WTC11 (cell line): ENCODE measurements at places on chromosomes 4 and X. TPM values are rescaled to one million over a fixed set of nuclear protein-coding genes. Genes with fewer than 3 reads are reported as not detected.

DNA sequence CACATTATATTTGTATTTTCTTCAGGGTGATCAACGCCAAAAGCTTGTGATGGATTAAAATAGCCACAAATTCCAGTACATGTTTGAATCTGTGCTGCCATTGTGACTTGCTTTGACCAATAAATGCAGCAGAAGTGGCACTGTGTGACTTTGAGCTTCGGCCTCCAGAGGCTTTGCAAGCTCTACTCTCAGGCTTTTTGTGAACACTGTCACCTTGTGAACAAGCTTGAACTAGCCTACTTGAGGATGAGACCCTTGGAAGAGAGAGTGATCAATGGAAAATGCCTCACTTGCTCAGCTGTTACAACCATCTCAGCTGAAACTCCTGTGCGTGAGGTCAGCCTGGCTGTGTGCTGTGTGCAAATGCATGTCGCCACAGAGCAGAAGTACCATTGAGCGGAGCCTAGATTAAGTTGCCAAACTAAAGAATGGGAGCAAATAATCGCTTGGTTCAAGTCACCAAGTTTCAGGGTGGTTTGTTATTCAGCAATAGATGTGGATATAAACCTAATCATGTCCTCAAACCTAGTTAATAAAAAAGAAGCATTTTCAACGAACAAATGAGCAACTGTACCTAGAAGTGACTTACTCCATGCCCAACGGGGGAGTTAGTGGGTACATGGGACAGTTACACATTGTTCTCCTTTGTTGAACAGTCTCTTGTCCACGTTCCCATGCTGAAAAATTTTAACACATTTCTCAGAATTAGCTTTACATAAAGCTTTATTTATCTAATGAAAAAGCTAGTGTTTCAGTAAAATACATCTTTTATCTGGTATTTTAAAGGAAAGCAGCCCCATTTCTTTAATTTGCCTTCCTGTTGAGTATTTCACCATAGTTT lies 23.5 kb downstream of the NOA1 start:
- H3K4me1 ChIP-seq = no peaks in the 10 kb centered on the region
- no peak overlapping the region for H3K4me3 ChIP-seq
- no peak for DNase-seq
- peaks cover 30% of the 10 kb centered on the region for H3K27me3 ChIP-seq
- no peak overlapping the region for H3K27ac ChIP-seq

- H3K27me3 ChIP-seq = no peaks in the 10 kb centered on the region
- H3K4me3 ChIP-seq = no peak overlapping the region
- DNase-seq = no peak
Observed at GRCh38 chr4:154529728-154530519, 20.3 kb downstream of the PLRG1 start.

DNA sequence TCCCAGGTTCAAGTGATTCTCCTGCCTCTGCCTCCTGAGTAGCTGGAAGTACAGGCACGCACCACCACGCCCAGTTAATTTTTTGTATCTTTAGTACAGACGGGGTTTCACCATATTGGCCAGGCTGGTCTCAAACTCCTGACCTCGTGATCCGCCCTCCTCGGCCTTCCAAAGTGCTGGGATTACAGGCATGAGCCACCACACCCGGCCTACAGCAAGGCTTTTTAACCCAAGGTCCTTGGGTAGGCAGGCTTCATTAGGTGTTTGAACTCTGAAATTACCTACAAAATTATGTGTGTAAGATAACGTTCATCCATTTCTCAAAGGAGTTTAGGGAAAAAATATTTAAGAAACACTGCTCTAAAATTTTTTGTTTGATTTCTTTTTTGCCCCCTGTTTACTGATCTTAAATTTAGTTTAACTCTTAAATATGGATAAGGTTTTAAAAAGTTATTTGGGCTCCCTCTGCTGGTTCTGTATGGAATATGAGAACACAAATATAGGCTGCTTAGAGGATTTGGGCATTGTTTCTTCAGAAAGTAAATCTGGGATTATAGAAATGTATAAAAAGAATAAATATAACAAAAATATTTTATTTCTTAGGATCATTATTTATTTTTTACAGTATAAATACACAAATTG lies 92.8 kb downstream of the CBR4 start:
- no peak overlapping the region for H3K27ac ChIP-seq
- no peaks in the 10 kb centered on the region for H3K36me3 ChIP-seq
- H3K4me3 ChIP-seq = no peak overlapping the region
- peaks cover 33% of the 10 kb centered on the region for H3K4me1 ChIP-seq

- no peaks in the 10 kb centered on the region for H3K36me3 ChIP-seq
- no peak overlapping the region for H3K27ac ChIP-seq
- no peak for DNase-seq
- H3K27me3 ChIP-seq = no peaks in the 10 kb centered on the region
- no peak overlapping the region for H3K4me3 ChIP-seq
Observed at GRCh38 chrX:68660746-68661145, 13.3 kb downstream of the STARD8 start.

DNA sequence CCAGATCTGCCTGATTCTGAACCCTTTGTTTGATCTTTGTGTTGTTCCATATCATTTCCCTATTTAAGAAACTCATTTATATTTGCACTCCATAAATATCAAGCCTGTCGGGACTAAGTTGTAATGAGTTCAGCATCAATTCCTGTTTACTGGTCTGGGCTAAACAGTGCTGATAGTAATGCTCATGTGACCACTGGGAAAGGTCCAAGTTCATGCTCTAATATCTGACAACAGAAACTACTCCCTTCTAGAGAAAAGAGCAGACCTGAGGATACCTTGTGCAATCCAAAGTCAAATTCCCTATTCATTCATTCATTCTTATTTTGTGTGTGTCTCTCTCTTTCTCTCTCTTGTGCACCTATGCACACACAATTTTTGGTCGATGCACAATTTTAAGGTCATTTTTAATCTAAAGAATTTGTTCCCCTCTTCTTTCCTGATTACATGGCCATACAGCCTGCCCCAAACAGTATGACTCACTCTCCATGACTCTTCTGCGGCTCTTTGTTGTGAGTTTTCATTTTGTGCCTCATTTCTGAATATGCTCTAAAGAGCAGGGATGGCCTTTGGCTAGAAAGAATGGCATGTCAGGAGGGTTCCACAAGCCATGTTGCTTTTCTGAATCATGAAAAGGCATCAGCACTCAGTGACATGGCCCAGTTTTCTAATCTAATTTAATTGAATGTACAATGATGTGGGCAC lies 664.3 kb downstream of the RPA4 start:
- no peak for DNase-seq
- no peak overlapping the region for H3K27ac ChIP-seq
- H3K27me3 ChIP-seq = no peaks in the 10 kb centered on the region
- no peaks in the 10 kb centered on the region for H3K4me1 ChIP-seq
- no peaks in the 10 kb centered on the region for H3K36me3 ChIP-seq

GRCh38 chr4:187887906-187888305 lies 107.7 kb upstream of the ZFP42 start:
- no peak overlapping the region for H3K4me3 ChIP-seq
- H3K27me3 ChIP-seq = no peaks in the 10 kb centered on the region
- peaks cover 20% of the 10 kb centered on the region for H3K4me1 ChIP-seq
- DNase-seq = no peak
- H3K36me3 ChIP-seq = no peaks in the 10 kb centered on the region
- no peak overlapping the region for H3K27ac ChIP-seq

DNA sequence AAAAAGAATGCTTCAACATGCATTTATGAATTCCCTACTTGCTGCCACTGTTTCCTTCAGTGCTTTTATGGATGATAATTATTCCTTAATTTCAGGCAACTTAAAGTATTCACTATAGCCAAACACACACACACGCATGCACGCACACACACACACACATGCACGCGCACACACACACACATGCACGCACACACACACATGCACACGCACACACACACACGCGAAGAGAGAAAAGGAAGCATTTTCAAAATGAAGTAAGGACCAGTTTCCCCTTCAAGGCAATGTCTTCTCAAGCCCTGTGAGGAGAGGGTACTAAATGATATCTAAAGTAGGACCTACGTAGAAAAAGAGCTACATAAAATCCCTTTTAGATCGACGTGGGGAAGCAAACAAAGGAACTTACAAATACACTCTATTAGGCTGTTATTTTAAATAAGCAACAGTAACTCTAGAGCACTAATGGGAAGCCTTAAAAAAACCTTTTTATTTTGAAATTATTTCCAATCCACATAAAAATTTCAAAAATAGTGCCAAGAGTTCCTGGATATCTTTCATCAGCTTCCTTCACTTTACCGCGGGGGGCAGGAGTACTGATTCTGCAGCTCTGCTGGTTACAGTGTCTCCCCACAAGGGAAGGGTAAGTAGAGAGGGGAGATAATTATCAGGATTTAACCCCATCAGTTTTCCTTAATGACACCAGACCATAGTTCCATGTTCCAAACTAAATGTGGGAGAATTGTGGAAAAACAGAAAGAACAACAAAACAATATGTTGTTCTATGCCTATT lies 13.7 kb downstream of the IRF2 start:
- DNase-seq = no peak
- no peak overlapping the region for H3K4me3 ChIP-seq
- H3K4me1 ChIP-seq = peaks cover 72% of the 10 kb centered on the region
- no peaks in the 10 kb centered on the region for H3K27me3 ChIP-seq
- no peak overlapping the region; the same call in 1 of the 2 replicates for H3K27ac ChIP-seq
- H3K36me3 ChIP-seq = no peaks in the 10 kb centered on the region; the same call in 1 of the 2 replicates

DNA sequence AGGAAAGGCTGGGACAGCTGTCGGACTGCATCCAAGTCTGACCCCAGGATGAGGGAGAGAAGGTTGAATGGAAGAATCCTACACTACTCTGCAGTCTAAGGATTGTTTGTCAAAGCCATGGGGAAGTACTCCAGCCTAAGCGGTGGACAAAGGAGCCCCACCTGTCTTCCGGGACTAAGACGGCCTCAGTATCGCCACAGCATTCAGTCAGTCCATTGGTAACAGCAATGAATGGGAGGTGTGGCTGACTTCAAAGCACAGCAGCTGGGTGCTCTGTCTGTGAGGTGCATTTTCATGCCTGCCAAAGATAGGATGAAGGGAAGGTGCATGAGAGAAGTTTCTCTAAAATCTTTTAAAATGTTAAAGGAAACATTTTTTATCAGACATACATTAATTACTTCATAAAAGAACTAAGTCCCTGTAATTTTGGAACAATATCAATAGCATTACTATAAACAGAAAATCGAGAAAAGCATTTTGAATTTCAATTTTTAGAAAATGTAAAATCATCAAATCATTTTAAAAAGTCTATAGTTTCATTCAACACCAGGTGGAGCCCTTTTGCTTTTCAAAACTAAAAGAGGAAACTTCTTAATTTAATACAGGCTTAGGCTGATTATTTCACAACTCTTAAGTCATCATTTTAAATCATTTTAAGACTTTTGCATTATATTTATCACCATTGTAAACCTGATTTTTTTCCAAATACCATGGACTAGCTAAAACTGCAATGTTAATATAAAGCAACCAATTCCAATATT lies 27.6 kb upstream of the INTU start:
- H3K4me1 ChIP-seq = peaks cover 38% of the 10 kb centered on the region
- peak overlapping the region; percentile 53 for H3K4me3 ChIP-seq
- peak overlapping the region; percentile 96 for H3K27ac ChIP-seq
- H3K27me3 ChIP-seq = no peaks in the 10 kb centered on the region
- H3K36me3 ChIP-seq = no peaks in the 10 kb centered on the region

GRCh38 chrX:1059576-1060561 lies 152.6 kb downstream of the CRLF2 start:
- DNase-seq = no peak
- no peak overlapping the region for H3K27ac ChIP-seq
- peaks cover 20% of the 10 kb centered on the region for H3K36me3 ChIP-seq
- no peaks in the 10 kb centered on the region for H3K27me3 ChIP-seq

DNA sequence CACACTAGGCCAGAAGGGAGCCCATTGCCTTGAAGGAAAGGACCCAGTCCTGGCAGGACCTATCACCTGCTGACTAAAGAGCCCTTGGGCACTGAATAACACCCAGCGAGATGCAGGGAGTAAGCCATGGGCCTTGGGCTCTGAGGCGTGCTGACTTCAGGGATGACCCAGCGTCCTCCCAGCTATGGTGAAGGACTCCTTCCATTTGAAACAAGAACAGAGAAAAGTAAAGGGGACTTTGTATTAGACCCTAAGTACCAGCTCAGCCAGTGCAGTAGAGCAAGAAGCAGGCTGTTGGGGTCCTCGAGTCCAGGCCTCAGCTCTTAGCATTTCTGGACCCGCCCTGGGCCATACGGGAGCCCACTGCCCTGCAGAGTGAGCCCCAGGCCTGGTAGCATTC lies 5.1 kb downstream of the ETDA start:
- H3K27ac ChIP-seq = no peak overlapping the region
- peaks cover 9% of the 10 kb centered on the region; the same call in 1 of the 2 replicates for H3K27me3 ChIP-seq
- no peaks in the 10 kb centered on the region for H3K36me3 ChIP-seq
- no peaks in the 10 kb centered on the region for H3K4me1 ChIP-seq
- H3K4me3 ChIP-seq = no peak overlapping the region

- no peaks in the 10 kb centered on the region for H3K36me3 ChIP-seq
- no peaks in the 10 kb centered on the region; the same call in 1 of the 2 replicates for H3K27me3 ChIP-seq
- DNase-seq = no peak
- no peak overlapping the region for H3K27ac ChIP-seq
Observed at GRCh38 chrX:13535376-13536165, 33.8 kb upstream of the EGFL6 start.

GRCh38 chr4:74237425-74237966 lies 70.8 kb upstream of the EPGN start:
- no peak overlapping the region for H3K4me3 ChIP-seq
- H3K27me3 ChIP-seq = no peaks in the 10 kb centered on the region
- H3K36me3 ChIP-seq = no peaks in the 10 kb centered on the region

- peak overlapping the region; percentile 43; the same call in 1 of the 2 replicates for H3K27ac ChIP-seq
- peaks cover 15% of the 10 kb centered on the region for H3K4me1 ChIP-seq
- no peaks in the 10 kb centered on the region for H3K36me3 ChIP-seq
- H3K4me3 ChIP-seq = no peak overlapping the region
- DNase-seq = no peak
Observed at GRCh38 chr4:105061136-105061696, 85.5 kb upstream of the TET2 start.

DNA sequence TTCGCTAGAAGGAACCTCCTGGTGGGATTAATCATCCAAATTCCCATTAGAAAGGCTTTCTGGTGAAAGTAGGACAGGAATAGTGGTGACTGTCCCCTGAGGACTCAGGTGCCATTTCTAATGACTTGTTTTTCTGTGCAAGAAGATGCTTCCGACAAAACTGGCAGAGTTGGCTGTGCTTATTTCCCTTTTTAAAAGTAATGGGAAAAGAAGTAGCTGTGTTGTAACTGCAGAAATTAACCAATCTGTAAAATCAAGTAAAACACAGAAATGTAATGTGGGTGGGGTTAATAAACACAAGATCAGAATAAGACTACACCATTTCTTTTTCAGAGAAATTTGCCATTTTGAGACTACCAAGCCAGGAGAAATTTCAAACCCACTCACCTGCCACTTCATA lies 55.0 kb upstream of the FAM9B start:
- no peak overlapping the region for H3K4me3 ChIP-seq
- H3K4me1 ChIP-seq = peaks cover 24% of the 10 kb centered on the region
- no peak for DNase-seq
- H3K27me3 ChIP-seq = no peaks in the 10 kb centered on the region; the same call in 1 of the 2 replicates
- no peaks in the 10 kb centered on the region for H3K36me3 ChIP-seq

The HS3ST1 gene
- 0.41 to 0.52 TPM (median 0.44 TPM) in 3 replicates for total RNA-seq

The CTAG1A gene
- not detected in 3 replicates for total RNA-seq

The F8A2 gene
- total RNA-seq = not detected in 3 replicates

The SLC7A11 gene
- 4.8 to 10.1 TPM (median 5.0 TPM) in 3 replicates for total RNA-seq

The NKX3-2 gene
- 0.07 TPM in 1 of 3 replicates, not detected in the others for total RNA-seq

The CUL4B gene
- total RNA-seq = 38.9 to 42.3 TPM (median 42.3 TPM) in 3 replicates

The CT45A10 gene
- 0.33 TPM in 1 of 3 replicates, not detected in the others for total RNA-seq

The CENPVL2 gene
- 3.1 to 3.7 TPM (median 3.5 TPM) in 3 replicates for total RNA-seq

The AFM gene
- not detected in 3 replicates for total RNA-seq

The TMEM31 gene
- 0.24 to 0.34 TPM (median 0.27 TPM) in 3 replicates for total RNA-seq
